Activated T-cell treated with anti-CD3 and anti-CD28 coated beads for 4 hours (primary cell): ENCODE measurements at places on chromosomes 6 and 20.

- DNase-seq, result no peak
These were observed 24.1 kb upstream of the BPIFA3 start for GRCh38 chr20:33192912-33193501.

DNA sequence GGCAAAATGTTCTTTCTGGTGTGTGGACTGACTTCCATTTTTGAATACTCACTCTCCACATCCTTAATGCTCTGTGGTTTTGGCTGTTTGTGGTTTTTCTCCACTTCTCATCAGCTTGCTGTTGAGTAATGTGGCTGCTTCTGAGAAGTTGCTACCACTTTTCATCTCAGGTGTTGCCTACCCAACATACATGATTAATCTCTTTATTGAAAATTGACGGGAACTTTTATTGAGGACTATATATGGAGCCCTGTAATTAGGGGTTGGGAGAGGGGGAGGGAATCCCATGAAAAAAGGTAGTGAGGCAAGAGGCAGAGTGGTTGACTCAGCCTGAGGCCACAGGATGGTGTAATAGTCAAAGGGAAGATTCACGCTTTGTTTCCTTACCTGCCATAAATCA is 17.6 kb downstream of the IL22RA2 start:
- peak; percentile 9 for DNase-seq

GRCh38 chr6:129677620-129678325 is 32.2 kb downstream of the ARHGAP18 start:
- no peak for DNase-seq

DNA sequence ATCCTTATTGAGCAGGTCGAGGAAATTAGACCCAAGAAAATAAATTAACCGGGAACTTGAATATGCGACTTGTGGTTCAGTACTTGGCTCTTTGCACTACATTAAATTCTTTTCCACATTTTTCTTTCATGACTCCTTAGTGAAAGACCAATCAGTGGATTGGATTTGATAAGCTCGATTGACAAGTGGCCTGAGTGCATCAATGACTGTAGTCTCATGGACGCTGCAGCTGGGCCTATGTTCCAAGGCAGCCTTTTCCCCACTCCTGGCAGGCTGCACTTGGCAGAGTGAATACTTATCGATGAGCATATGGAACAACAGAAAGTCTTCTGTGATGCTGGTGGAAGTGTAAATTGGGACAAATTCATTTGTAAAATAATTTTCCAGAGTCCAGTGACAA is 210.8 kb upstream of the EXOC2 start:
- no peak for DNase-seq

- DNase-seq, result no peak
These were observed 65.1 kb upstream of the STX16 start for GRCh38 chr20:58585753-58586540.

GRCh38 chr20:43472671-43473380 is 15.1 kb downstream of the SRSF6 start:
- no peak for DNase-seq

GRCh38 chr6:123520217-123520616 is 116.5 kb downstream of the TRDN start:
- DNase-seq, result no peak

DNA sequence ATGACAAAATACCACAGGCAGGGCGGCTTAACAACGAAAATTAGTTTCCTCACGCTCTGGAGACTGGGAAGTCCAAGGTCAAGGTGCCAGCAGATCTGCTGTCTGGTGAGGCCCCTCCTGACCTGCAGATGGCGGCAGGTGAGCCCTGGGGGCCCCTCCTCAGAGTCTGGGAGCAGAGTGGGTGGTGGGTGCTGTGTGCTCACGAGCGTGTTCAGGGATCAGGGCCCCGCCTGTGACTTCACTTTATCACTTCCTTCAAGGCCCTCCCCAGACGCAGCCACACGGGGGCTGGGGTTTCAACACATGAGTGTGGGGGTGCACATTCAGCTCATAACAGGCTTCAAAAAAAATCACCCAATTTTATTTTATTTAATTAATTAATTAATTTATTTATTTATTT is 39.3 kb downstream of the SLC2A4RG start:
- no peak for DNase-seq

DNA sequence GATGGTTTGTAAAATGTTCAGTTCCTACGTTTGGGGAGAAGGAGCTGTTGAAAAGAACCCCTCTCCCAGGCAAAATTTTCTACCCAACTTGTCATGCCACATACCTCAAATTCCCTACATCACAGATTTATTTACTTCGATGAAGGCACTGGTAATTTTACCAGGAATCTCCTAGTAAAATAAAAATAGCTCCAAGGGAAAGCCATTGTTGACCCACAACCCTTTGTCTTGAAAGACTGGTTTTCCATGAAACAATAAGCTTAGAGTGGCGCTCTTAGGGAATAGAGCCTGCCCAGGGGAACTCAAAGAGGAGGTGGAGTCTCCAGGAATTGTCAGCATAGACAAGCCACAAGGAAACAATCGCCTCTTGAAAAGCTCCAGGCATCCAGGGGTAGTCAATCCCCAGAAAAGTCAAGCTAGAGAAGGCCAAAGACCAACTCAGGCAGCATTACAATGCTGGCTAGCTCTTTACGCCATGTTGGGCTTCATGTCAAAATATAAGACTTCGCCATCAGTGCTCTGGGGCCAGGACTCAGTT is 99.2 kb upstream of the RREB1 start:
- no peak for DNase-seq

GRCh38 chr6:24856901-24857670 is 58.4 kb upstream of the ARMH2 start:
- no peak for DNase-seq

GRCh38 chr6:152471456-152472265 is 165.5 kb downstream of the SYNE1 start:
- DNase-seq, result no peak

- DNase-seq, result no peak
These were observed 146.7 kb upstream of the SLC22A23 start for GRCh38 chr6:3603340-3604130.

- no peak for DNase-seq
These were observed 8.8 kb downstream of the SLC22A16 start for GRCh38 chr6:110467566-110468140.

GRCh38 chr20:54459279-54459678 is 16.1 kb upstream of the DOK5 start:
- no peak for DNase-seq

DNA sequence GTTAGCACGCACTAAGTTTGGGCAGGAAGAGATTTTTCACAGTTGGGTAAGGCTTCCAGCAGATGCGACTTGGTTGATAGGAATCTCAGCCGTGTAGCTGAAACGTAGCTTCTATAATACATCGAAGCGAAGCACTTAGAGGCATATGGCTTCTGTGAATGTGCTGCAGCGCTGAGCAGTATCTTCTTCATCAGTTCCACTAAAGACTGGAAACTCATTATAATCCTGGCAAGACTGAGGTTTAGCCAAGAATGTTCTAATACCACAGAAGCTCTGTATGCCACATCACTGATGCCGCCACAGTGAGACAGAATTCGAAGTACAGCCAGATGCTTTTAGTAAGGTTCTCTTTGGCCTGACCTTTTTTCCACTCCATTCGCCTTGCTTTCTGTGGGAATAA is 680.2 kb upstream of the AGPAT4 start:
- no peak for DNase-seq

GRCh38 chr20:36465109-36466080 is 75.9 kb upstream of the MYL9 start:
- DNase-seq, result peak; percentile 32

- no peak for DNase-seq
These were observed 15.3 kb upstream of the BPIFB1 start for GRCh38 chr20:33267701-33268100.

DNA sequence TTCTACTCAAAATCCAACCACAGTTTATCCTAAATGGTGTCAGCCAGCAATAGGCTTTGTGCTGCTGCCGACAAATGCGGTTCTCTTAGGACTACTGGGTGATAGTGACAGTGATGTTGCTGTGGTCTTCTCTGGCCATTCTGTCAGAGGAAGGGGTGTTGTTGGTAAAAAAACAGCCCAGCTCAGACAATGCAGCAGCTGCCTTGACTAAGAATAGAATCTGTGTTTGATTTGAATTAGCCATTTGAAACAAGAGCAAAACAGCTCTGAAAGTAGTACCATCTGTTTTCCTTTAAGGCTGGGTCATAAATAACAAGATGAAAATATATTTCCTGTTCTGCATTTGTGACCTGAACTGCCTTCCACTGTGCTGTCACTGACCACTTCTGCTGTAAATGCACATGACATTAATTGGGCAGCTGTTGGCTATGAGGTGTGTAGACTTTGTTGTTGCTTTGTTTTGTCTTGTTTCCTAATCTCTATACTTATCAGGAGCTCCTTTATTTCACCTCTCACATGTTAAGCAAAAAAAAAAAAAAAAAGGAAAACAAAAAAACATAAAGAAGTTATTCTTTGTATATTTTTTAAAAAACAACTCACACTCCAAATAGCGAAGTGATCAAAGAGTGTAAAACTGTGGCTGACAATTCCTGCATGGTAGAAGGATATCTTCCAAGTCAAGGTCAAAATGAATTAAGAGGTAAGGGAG is 497.8 kb upstream of the ARID1B start:
- DNase-seq, result no peak

DNA sequence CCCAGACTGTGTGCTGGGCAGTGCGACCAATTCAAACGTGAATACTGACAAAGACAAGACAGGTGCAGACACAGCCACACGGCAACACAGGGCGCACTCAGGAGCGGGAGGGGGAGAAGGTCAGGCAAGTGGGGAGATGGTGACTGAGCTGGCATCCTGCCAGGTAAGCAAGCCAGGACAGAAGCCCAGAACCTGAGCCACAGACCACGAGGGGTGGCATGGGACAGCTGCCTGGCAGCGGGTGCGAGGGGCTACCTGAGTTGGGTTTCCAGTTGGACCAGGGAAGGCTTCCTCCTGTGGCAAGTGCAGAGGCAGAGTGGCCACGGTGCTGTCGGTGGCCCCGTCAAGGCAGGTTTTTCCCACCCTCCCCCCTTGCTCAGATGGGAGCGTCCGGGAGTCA is 215.2 kb upstream of the ARID1B start:
- DNase-seq, result no peak

GRCh38 chr20:36836591-36837269 is 39.2 kb upstream of the TLDC2 start:
- no peak for DNase-seq

DNA sequence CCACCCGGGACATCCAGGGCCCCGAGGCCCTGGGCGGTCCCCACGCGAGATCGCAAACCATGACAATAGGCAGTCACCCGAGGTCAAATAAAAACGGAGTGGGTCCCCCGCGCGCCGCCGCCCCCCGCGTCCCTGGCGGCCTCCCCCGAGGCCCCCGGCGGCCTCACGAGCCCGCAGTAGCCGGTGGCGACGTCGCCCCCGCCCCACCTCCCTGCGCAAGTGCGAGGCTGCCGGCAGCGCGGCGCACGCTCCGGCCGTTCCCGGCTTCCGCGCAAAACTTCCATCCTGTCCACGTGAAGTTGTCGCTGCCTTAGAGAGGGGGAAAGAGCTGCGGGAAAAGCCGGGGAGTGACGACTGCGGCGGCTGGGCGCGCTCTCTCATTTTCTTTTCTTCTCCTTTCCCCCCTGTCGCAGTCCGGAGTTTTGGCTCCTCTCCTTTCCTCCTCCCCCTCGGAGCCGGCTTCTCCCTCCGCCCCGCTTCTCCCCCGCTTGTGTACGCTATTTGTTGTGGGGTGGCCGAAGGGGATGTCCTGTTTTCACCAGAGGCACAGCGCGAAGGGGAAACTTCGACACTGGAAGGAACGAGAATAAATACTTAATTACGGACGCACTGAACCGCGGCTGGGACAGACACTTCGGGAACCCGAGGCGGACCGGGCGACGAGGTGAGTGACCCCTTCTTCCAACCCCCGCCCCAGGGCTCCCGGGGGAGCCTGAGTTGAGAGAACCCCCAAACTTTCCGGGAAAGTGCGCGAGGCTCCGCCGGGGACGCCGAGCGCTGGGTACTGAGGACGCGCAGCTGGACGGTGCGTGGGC is at the start of gene EYA4:
EYA4 (plus strand) TSS at position 272 of the 815 bp plus-strand sequence. CDS start 33,424 bp downstream, outside the sequence.
- DNase-seq, result no peak

GRCh38 chr20:2795451-2795850 is 5.0 kb downstream of the CPXM1 start:
- DNase-seq, result no peak

- DNase-seq, result no peak
These were observed at the start of gene HAO1 for GRCh38 chr20:7940341-7940740. TSS of gene HAO1 (minus strand) at chr20:7940458. CDS start at chr20:7940422, 36 bp downstream.

DNA sequence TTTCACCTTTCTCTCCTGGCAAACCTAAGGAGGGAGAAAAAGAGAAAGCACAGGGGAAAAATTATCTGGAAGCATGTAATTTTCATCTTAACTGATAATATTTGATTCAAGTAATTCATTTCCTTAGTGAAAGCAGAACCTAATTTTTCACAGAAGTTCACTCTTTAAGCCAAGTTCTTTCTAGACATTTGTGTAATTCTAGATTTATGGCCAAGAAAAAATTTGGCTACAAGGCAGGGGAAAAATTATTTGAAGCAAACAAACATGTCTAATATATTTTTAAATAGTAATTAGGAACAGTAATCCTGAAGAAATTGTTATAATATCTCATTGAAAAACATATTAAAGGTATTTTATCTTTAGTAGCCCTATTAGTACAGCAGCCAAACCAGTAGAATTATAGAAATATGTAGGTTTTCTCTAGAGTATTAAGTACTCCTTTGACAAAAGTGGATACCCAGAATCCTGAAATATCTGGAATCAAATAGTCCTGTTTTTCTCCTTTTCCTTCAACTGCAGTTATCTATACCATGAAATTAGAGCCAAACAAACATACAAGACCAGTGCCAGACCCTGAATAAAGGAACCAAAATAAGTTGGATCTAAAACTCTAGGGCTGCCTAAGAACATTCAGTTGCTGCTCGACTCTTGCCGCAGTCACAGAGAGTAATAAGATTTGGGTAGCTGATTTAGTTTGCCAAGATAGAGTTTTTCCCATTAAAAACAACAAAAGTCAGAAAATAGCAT is 116.5 kb downstream of the COL12A1 start:
- DNase-seq, result no peak
